Inflammatory macrophage (primary cell): ENCODE measurements at places on chromosomes 11 and 22.

- no peak for DNase-seq
Observed at GRCh38 chr22:23509571-23510302, 70.4 kb downstream of the IGLL1 start.

GRCh38 chr22:46528121-46528610 is 9.3 kb downstream of the CELSR1 start:
- peak; percentile 97 for DNase-seq

DNA sequence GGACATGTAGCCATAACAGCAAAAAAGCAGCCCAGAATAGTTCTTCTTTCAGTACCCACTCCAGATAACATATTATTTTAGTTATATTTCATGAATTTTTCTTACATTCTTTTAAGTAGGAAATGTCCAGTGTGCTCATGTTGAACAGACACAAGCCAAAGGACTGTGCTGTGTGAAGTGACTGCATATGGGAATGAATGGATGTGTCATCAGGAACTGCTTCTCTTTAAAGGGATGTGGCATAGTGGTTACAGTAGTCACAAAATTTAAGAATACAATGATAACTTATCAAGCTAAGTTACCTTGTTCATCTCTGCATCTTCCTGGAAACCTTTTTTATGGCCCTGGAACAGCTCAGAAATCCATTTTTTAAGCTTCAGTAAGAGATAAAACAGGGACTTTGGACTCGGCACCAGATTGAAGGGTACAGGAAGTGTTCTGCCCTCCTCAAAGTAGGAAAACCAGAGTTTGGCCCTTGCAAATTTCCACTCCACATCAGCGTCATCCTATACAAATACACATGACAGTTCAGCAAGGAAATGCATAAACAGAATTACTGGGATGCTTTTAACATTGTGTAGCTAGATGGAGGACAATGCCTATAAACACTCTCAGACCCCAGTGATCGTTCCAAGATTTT is 112.8 kb downstream of the TRPC6 start:
- DNase-seq = no peak

GRCh38 chr11:126502159-126502558 is 146.7 kb downstream of the ST3GAL4 start:
- DNase-seq = no peak

GRCh38 chr11:96085319-96085930 is 161.5 kb upstream of the MTMR2 start:
- no peak for DNase-seq

DNA sequence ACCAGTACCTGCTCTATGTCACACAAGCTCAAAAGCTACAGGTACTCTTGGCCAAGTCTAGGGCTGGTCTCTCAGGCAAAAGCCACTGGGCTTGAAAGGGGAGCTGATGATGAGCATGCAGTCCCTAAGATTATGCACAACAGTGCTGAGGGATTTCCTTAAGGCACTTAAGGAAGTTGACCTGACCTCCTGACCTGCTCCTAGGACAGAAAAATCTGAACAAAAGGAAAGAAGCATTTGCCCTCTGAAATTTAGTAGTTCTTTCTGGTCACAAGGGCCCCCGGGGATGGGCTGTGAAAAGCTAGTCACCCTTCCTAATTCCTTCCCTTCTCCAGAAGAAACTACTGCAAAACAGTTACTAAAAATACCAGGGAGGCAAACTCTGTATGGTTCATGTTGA is 83.6 kb upstream of the PHOX2A start:
- DNase-seq = peak; percentile 14

DNA sequence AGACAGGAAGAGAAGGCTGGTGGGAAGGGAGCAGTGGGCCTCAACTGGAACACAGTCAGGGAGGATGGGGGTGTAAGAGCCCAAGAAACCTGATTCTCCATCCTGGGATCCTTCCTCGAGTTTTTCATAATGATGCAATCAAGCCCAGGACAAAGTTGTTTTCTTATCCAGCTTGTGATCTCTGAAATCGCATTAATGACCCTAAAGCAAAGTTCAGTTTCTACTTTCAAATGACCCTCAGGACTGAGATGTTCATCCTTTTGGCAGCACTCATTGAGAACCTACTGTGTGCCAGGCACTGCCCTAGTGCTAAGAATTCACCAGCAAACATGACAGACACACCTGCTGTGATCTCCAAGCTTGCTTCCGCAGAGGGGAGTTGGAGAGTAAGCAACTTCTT is 45.3 kb downstream of the ISX start:
- no peak for DNase-seq

DNA sequence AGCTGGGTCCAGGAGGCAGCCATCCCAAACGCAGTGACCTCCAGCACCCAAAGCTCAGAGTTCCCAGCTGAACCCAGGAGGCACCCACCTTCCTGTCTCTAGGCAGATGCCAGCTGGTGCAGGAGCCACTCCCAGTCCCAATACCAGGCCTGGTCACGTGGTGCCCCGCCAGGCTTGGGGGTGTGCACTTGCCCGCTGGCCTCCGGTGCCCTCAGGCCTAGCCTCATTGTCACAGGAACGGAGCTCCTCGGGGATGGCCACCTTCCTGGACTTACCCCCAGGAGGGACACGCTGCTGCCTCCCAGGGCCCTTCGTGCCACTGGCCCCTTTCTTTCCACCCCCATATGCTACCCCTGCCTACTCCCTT is 4.6 kb downstream of the BID start:
- DNase-seq = no peak

- DNase-seq = no peak
Observed at GRCh38 chr11:21174781-21175180, 505.4 kb downstream of the NELL1 start.

- DNase-seq = no peak
Observed at GRCh38 chr11:105109855-105110687, 29.5 kb downstream of the CARD18 start.

DNA sequence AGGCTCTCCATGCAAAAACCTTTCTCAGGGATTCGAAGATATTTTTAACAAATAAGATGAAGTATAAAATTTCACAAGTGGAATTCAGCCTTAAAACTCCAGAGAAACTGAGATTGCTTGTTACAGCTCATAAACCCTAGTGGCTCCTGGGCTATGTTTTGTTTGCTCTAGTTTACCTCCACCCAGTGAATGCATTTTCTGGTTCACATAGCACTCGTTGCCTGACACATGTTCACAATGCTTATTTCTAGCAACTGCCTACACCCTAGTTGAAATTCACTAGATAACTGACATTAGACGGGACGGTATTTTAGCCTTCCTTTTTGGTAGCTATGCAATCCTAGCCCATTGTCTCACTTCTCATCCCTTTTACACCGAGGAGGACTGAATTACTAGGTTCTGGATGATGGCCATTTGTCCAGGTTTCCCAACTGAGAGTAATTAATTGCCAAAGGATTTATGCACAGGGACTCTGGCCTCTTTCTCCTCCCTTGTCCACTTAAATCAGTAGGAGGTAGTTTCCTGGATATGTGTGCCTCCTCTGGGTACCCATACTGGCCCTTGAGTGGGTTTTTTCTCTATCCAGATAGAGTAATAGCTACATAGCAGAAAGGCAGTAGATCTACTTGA is 951.6 kb downstream of the DLG2 start:
- no peak for DNase-seq

- DNase-seq = no peak
Observed at GRCh38 chr22:20066617-20067383, 13.2 kb upstream of the DGCR8 start.

DNA sequence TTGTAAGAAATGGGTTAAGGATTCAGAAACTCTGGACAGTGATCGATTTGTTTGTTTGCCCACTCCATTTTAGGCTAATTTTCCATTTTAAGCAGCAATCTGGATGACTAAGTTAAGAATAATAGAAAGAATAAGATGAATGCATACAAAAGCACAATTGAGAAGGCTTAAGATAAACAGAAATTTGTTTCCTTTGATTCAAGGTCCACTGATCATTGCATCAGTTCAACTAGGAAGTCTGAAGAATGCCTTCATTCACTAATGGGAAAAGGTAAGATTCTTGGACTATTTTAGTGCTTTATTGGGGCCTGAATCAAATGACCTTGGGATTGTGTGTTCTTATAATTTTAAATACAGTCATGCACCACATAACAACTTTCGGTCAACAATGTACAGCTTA is 140.8 kb downstream of the CADM1 start:
- no peak for DNase-seq

DNA sequence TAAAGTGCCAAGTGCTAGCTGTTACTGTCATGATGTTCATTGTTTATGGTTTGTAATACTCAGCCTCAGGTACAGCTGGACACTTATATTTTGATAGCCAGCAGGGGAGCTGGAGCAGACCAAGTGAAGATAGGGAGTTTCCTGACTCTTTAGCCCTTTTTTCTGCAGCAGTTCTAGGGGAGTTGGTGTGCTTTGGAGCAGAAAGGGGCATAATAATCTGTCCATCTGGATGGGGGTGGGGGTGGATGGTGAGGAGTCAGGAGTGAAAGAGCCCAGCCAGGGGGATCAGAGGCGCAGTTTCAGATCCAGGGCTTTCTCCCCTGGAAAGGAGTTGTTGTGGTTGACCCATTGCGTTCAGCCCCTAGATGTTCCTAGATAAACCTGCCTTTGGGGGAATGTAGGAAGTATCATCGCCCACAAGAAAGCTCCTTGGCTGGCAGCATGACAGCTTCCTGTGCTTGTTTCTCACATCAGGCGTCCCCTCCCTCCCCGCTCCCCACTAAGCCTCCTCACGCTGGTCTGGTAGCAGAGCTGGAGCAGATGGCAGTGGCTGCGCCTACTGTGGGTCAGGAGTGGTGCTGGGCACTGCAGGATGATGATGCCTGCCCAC is 41.9 kb downstream of the MED15 start:
- no peak for DNase-seq

DNA sequence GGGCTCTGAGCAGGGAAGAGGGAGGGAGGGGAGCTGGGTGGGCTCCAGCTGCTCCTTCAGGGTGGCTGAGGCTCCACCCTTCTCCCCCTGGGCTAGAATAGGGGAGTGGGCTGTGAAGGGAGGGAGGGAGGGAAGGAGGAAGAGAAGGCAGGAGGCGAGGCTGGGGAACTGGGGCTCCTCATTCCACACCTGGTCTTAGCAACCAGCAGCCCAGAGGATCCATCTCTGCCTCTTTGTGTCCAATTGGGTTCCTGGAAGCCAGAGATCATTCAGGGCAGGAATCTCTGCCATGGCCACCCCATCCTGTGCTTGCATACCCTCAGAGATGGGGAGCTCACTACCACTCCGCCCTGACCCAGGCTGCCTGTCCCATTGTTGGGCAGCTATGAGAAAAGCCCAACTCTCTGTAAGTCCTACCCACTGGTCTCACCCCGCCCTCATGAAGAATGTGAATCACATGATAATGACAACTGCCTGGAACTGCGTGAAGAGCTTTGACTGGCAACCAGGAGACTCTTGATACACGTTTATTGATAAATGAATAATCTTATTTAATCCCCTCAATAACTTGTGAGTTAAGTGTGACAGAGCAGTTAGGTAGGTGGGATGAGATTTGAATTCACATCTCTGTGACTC is 7.9 kb downstream of the NCF4 start:
- DNase-seq = peak; percentile 13

DNA sequence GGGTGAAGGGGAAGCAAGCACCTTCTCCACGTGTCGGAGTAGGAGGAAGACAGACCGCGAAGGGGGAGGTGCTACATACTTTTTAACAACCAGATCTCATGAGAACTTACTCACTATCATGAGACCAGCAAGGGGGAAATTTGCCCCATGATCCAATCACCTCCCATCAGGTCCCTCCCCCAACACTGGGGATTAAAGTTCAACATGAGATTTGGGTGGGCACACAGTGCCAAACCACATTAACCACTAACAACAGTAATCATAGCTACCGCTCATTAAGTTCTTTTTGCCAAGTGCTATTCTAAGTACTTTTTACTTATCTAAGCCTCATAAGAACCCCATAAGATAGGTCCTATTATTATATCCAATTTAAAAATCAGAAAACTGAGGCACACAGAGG is 450.5 kb upstream of the DDI1 start:
- DNase-seq = no peak

- no peak for DNase-seq
Observed at GRCh38 chr11:22670830-22671229, 4.4 kb downstream of the GAS2 start.

- DNase-seq = no peak
Observed at GRCh38 chr11:20489948-20490347, 102.4 kb downstream of the PRMT3 start.
